ENCODE measurements at places on chromosomes 1 and 21.
A peak's percentile ranks its signal among the peaks of the same experiment; 100 is the strongest.

GRCh38 chr1:103211073-103211472 lies 102.8 kb upstream of the COL11A1 start:
- DNase-seq, result no peak

GRCh38 chr1:247111700-247112478 lies 7.7 kb upstream of the ZNF669 start:
- DNase-seq, result no peak

GRCh38 chr1:168932539-168932938 lies 174.0 kb upstream of the ATP1B1 start:
- DNase-seq, result no peak

DNA sequence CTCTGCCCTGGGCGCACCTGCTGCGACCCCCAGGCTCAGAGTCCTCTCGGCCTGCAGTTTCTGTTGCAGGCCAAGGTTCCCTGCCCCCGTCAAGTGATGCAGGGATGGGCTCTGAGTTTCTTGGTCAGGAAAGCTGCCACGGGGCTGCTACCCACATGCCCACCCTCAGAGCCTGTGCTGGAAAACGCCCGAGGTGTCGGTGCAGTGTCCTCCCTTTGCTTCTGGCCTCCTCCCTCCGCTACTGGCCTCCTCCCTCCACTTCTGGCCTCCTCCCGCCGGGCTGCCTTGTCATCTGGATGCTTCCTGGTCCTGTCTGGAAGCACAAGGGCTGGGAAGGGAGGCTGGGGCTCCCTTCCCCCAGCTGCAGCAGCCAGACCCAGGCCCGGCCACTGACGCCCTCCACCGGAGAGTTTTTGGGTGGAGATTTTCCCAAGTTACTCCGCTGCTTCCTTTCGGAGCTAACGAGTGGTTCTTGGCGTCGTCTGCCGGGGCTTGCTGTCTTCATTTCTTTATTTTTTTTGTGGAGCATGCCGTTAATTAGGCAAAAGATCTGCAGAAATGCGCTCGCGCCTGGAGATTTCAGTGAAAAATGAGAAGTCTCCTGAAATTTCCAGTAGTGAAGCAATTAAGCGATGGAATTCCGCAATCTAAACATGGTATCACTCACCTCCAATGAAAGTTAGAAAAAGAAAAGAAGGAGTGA lies 17.4 kb downstream of the PRDM16 start:
- DNase-seq, result no peak

GRCh38 chr1:110783292-110783918 lies 89.5 kb upstream of the CD53 start:
- peak; percentile 40 for DNase-seq

DNA sequence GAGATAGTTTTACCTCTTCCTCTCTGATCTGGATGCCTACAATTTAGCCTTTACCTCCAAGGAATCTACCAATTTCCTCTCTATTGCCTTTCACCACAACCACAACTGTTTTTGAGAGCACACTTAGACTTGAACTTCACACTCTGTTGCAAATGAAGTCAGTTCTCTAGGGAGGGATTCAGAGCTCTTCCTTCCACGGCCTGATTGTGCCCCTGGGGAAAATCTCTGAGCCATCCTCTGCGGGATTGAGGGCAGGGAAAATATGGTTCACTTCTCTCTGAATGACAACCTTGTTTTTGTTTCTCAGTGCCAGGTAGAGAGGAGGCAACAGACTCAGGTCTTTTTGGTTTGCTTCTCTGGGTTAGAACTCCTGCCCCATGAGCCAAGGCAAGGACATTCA lies 35.4 kb upstream of the BCL10 start:
- DNase-seq, result no peak

- no peak for DNase-seq
Measured at GRCh38 chr1:201816309-201816854, 12.6 kb upstream of the IPO9 start.

GRCh38 chr1:170661646-170662411 lies 2.1 kb upstream of the PRRX1 start:
- no peak for DNase-seq

- DNase-seq, result no peak
Measured at GRCh38 chr1:183033205-183033604, 10.0 kb downstream of the LAMC1 start.

GRCh38 chr1:97366984-97367383 lies 553.9 kb downstream of the DPYD start:
- DNase-seq, result no peak

- no peak for DNase-seq
Measured at GRCh38 chr1:32580348-32581017, 41.3 kb downstream of the ZBTB8A start.

DNA sequence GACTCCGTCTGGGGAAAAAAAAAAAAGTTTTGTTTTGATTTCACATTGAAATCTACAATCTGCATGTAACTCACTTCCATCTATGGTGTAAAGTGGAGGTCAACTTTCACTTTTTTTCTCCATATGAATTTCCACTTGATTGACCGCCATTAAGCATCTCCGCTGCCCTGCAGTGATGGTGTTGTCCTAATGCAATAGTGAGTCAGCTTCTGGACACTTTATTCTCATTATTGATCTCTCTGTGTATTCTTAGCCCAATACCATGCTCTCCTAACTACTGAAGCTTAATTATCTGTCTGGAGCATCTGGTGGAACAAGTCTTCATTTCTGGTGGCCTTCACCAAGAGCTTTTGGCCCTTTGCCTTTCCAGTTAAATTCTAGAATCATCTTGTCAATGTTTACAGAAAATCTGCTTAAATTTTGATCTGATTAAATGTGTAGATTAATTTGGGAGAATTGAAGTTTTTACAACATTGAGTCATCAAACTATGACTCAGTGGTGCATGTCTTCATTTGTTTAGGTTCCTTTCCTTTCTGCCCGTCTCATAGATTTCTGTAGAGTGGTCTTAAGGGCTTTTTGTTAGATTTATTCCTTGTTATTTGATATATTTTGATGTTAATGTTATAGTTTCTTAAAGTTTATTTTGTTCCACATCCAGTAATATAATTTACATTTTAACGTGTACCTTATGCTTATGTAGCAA lies 181.5 kb downstream of the PRDM2 start:
- no peak for DNase-seq

- no peak for DNase-seq
Measured at GRCh38 chr21:45451091-45451740, 46.3 kb downstream of the COL18A1 start.

DNA sequence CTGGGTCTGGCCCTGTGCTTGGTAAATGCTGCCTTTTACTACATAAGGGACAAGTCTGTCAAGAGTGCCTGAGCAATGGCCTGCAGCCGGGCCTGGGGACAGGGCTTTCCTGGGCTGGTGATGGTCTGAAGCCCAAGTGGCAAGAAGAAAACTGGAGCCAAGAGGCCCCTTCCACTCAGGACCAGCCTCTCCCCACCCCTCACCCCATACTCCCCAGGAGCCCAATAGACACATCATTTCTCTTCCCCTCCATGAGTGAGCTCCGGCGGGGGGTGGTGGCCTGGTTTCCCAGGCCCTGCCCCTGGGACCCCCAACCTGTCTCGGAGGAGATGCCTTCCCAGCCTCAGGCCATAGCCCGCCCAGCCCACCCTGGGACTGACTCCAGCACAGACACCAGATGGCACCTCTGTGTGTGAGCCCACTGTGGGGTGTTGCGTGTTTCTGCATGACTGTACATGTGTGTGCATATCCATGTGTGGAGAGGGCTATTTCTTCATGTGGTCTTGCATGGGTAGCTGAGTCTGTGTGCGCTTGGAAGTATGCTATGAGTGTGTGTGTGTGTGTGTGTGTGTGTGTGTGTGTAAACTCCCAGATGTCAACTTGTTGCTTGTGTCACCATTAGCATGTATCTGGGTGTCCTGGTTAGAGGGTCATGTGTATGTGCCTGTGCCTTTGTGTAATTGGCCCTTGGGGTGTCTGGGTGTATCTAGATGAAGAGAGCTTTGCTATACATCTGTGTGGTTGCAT lies 14.3 kb upstream of the LRP8 start:
- no peak for DNase-seq

GRCh38 chr1:50481142-50481736 lies 58.0 kb upstream of the DMRTA2 start:
- no peak for DNase-seq

DNA sequence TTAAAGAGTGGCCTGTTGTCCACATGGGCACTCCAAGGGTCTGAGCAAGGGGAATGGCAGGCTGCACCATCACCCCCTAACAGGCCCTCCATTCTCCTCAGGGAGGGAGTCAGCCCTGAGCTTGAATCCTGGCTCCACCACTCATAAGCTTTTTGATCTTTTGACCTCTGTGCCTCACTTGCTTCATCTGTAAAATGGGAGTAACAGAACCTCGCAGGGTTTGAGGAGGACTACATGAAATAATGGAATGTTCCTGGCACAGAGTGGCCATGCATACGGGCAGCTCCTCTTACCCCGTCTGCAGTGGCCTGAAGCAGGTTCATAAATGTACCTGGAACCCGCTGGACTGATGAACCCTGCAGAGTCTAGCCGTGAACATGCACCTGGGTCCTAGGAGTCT lies 2.1 kb upstream of the XKR8 start:
- DNase-seq, result no peak

DNA sequence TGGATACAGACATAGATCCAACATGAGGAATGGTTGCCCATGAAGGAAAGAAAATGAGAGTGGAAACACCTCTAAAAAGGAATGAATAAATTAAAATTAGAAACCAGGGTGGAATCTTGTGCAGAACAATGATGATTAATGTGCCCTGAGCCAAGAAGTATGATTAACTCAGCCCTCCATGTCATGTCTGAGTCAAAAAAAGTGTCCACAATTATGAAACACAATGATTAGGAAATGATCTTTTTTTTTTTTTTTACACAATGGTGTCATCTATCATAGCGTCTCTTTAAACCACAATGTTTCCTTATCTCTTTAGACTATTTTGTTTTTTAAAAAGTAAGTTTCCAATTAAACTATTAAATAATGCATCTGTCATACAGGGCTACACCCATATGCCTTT lies 78.9 kb upstream of the RAB4A start:
- no peak for DNase-seq

GRCh38 chr21:38400195-38400919 lies 97.9 kb downstream of the ERG start:
- no peak for DNase-seq

DNA sequence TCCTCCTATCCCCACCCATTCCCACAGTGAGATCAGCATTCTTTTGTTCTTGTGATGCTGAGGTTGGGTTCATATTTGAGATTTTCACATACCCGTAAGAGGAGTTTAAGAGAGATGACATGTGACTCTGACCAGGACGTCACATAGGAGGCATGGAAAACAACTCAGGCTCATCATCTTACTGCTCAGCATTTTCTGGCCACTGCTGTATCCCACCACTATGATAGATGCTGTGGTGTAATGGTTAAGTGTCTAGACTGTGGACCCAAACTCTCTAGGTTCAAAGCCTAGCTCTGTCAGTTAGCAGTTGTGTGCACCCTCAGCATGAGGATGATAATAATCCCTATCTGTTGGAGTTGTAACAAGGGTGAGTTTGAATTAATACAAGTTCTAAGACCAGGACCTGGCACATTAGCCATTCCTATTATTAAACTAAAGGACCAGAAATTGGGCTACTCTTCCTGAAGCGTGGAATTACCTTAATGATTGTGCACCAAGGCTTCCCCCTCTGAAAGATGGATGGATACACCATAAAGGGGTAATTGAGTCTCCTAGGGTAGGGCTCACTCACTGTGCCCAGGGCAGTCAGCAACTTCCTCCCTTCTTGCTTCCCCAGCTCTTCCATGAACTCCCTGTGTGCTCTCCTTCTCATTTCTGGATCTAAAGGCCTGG lies 40.9 kb downstream of the LGR6 start:
- no peak for DNase-seq

DNA sequence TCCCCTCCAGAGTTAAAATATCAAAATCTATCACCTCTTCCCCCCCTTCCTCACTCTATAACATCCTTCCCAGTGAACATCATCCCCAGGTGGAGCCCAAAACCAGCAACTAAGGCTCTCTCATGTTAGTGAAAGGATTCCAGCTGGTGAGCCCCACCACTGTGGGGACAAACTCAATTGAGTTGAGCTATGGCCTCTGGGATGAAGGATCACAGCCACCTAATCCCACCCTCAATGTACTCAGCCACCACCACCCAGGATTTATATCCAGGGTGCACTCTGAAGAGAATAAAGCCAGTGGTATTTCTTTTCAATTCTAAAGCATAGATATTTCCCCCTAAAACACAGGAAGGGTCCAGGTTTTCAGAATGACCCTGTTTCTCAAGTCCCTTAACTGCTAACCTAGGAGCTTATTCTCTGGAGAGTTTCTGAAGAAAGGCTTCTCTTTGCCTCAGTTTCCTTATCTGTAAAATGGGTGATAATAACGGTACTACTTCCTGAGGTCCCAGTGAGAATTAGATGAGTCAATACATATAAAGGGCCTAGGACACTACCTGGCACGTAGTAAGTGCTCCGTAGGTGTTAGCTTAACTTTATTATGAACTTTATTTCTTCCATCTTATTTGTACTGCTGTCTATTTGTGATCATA lies 15.6 kb upstream of the BOLA1 start:
- no peak for DNase-seq

GRCh38 chr1:37400466-37401225 lies 73.7 kb upstream of the ZC3H12A start:
- DNase-seq, result no peak

- no peak for DNase-seq
Measured at GRCh38 chr1:79575424-79575823, 568.9 kb upstream of the ADGRL4 start.

GRCh38 chr1:248751635-248752034 lies 3.9 kb downstream of the LYPD8 start:
- DNase-seq, result no peak

DNA sequence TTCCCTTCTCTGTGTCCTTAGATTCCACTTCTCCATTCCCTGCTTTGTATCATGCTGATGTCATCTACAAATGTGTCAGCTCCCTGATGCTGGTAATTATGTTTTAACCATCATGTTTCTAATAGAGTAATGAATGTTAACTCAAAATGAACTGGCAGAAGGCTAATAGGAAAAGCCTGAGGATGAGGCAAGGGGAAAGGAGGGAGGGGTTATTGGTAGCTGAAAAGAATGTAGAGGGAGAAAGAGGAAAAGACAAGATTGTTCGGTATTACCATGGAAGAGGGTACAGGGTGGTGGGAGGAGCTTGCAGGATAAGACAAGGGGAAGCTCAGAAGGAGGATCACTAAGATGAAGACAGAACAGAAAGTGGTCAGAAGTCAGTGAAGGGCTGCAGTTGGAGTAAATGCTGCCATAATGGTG lies 150.9 kb downstream of the ZC3H11B start:
- DNase-seq, result no peak

- DNase-seq, result no peak
Measured at GRCh38 chr21:28540514-28540913, 452.2 kb downstream of the LTN1 start.

- DNase-seq, result no peak
Measured at GRCh38 chr1:67236277-67236676, 70.0 kb downstream of the IL23R start.

GRCh38 chr1:7432102-7432899 lies 338.8 kb upstream of the VAMP3 start:
- no peak for DNase-seq

- DNase-seq, result no peak
Measured at GRCh38 chr1:149849947-149850360, 49.4 kb upstream of the BOLA1 start.
